ENCODE measurements at places on chromosomes 2 and 18.
A peak's percentile ranks its signal among the peaks of the same experiment; 100 is the strongest.

DNA sequence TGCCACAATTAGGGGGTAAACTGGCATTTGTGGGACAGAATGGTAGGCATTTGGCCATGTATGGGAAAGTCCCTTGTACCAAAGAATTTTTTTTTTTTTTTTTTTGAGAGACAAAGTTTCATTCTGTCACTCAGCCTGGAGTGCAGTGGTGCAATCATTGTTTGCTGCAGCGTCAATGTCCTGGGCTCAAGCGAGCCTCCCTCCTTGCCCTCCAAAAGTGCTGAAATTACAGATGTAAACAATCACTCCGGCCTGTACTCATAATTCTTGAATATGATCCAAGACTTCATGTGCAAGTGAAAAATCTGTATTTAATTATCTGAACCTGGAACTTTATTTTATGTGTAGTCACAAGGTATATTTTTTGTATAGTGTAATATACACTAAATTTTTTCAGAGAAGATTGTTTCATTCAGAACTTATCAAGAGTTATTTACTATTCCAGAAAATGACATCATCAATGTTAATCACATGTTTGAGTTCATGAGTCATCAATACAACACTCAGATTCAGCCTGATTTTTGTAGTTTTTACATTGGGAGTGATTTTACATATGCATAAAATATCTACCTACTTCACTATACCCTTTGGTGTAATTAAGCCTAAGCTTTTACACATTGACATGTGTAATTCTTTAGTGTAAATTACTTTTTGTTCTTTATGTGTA, 138.7 kb upstream of the L3MBTL4 start:
- DNase-seq, result no peak

- DNase-seq, result peak; percentile 75
Measured at GRCh38 chr2:79935771-79936657, 368.5 kb downstream of the LRRTM1 start.

GRCh38 chr18:59877361-59877760, 22.4 kb upstream of the PMAIP1 start:
- DNase-seq, result peak; percentile 46

DNA sequence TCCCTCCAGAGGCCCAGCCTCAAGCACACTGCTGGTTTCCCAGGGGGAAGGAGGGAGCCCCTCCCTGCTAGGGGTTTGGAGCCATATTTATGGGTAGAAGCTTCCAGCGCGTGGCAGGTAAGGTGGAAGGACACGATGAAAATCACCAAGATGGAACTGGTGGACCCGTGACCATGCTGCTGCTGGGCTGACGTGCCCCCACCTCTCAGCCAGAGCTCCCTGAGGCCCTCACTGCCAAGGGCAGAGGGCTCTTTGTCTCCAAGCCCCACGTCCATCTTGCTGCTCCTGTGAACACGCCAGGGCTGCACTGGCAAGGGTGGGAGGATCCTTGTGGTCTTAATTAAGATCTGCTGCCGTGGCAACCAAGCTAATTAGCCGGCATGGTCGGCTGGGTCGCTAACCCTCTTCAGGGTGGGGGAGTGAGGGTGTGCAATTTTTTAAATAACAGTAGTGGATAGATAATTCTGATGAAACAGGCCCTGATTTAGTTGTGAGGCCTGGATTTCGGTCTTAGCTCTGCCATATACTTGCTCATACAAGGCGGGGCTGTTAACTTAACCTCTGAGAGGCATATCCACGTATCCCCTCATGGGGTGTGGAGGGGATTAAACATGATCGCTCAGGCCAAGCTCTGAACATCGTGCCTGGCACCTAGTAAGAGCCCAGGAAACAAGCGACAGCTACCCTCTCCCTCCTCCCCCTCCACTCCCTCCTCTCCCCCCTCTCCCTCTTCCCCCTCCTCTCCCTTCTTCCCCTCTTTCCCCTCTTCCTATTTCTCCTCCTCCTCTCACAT, 232.8 kb downstream of the CELF4 start:
- no peak for DNase-seq

GRCh38 chr2:62456721-62457539, 49.1 kb downstream of the TMEM17 start:
- peak; percentile 65 for DNase-seq

DNA sequence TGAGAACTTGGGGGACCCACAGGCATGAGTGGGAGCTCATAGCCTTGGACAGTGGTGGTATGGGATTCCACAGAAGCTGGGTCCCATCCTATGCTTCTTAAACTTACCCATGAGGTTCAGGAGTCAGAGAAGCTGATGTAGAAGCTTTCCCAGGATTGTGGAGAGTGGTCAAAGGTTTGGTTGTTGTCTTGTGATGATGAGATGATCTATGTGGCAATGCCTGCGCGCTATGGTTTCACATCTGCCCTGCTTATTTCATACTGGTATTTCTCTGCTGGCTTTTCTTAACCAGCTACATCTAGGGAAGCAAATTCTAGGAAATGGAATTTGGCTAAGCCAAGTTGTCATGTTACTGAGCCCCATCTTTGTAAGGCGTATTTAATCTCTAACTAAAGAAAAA, 168.6 kb downstream of the ZNF407 start:
- DNase-seq, result no peak

GRCh38 chr2:188647430-188648070, 326.6 kb upstream of the COL3A1 start:
- no peak for DNase-seq

GRCh38 chr2:135570884-135571283, 39.6 kb downstream of the R3HDM1 start:
- no peak for DNase-seq

- peak; percentile 25 for DNase-seq
Measured at GRCh38 chr2:108922141-108922915, 66.7 kb downstream of the EDAR start.
